ENCODE measurements at places on chromosomes 7 and 10.

DNA sequence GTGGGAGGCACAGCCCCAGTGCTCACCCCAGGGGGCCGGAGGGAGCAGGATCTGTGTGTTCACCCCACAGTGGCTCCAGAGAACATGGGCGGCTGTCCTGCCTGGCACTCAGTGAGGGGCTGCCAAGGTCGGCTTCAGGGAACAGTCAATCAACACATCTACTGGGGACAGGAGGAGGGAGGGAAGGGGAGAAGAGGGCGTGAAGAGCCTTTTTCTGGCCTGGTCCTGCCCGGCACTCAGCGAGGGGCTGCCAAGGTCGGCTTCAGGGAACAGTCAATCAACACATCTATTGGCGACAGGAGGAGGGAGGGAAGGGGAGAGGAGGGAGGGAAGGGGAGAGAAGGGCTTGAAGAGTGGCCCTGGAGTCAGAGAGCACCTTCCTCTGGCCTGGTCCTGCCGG lies 184.9 kb downstream of the ADARB2 start:
- DNase-seq: no peak

- DNase-seq: no peak
Observed at GRCh38 chr10:44776181-44776580, 135.0 kb upstream of the TMEM72 start.

DNA sequence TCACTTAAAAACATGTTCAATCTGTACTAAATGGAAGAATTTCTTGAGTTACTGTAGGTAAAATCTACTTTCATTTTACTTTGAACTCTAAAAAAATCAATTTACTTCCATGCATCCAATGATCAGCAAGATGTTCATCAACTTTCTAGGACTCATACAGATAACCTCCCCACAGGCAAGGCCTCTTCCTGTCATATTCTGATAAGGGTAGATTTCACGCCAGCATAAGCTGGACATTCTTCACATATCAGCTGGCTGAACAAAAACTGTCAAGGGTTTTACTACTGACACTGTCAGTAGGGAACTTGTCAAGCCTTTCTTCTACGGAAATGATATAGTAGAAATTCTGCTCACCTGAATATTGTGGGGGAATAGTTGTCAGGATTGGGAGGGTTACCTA lies 244.9 kb downstream of the THSD7A start:
- DNase-seq: no peak

- no peak for DNase-seq
Observed at GRCh38 chr10:33963729-33964128, 629.3 kb upstream of the NRP1 start.

- DNase-seq: no peak
Observed at GRCh38 chr10:120131183-120131582, 238.7 kb downstream of the SEC23IP start.

- DNase-seq: no peak
Observed at GRCh38 chr10:119101366-119102098, 2.4 kb upstream of the DENND10 start.

DNA sequence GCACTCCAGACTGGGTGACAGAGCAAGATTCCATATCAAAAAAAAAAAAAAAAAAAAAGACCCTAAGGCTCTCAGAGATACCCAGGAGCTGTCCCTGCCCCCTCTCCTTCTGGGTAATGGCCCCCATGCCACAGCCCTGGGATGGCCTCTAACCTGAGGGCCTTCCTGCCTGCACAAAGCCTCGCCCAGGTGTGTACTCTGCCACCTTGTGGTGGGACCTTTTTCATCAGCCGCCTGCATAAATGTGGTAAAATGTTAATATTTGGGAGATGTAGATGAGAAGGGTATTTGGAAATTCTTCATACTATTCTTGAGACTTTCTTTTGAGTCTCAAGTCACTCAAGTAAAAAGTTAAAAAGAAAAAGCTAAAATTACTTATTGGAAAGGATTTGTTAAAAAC lies 46.3 kb upstream of the RNF216 start:
- peak; percentile 22 for DNase-seq

DNA sequence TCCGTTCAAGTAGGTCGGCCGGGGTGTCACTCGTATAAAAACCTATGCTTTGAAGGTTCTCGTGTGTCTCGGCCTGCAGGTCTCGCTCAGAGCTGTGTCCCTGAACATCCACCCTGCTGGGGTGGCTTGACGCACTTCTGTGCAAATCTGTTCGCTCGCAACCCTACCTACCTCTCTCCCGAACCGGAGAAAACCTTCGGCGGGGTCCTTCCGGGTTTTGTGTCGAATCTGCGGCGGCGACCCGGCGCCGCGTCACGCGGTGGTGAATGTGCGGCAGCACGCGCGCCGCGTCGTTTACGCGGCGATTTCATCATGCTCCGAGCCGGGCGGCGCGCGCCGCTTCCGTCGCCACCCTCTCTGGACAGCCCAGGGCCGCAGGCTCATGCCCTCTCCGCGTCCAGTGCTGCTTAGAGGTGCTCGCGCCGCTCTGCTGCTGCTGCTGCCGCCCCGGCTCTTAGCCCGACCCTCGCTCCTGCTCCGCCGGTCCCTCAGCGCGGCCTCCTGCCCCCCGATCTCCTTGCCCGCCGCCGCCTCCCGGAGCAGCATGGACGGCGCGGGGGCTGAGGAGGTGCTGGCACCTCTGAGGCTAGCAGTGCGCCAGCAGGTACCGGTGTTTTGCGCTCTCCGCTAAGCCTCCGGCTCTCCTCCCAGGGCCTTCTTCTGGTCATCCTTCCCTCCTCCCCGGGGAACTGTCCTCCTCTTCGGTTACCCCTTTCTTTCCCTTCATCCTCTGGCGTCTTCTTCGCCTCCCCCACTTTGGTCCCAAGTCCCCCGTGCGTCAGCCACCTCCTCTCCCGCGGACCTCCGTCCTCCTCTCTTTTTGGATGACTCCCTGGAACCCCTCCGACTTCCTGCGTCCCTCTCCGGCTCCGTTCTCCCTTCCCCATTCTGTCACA lies at the start of gene GARS1:
GARS1 (plus strand) TSS at position 339 of the 896 bp plus-strand sequence; CDS start at position 383, 44 bp downstream.
- DNase-seq: peak; percentile 63

GRCh38 chr7:106057962-106058927 lies 53.9 kb downstream of the SYPL1 start:
- no peak for DNase-seq

GRCh38 chr7:113657603-113658002 lies 261.2 kb downstream of the PPP1R3A start:
- DNase-seq: peak; percentile 2
